Activated CD8-positive, alpha-beta T cell treated with anti-CD3 and anti-CD28 coated beads, Interleukin-2, amount 10 ng/mL, durations not matched to agents 7 days and 5 days (primary cell): ENCODE measurements at places on chromosomes 12 and 14. TPM values are rescaled to one million over a fixed set of nuclear protein-coding genes. Genes with fewer than 3 reads are reported as not detected.

Gene CLEC4C
- not detected for total RNA-seq

DNA sequence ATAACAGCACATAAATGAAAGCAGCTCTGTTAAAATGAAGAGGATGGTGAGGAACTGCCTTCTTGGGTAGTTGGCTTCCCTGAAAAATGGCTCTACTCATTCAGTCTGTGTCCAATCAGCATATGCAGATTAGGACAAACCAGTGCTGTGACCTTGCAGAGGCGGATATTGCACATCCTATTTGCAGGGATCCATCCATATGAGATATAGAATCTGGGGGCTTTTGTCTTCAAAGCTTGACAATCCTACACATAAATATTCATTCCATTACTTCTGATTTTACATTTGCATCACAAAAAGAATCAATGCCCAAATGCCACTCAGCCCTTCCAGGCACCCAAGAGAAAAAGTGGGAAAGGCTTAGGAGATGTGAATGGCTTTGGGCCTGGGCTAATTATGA, 383.7 kb downstream of the EMP1 start:
- no peaks in the 10 kb centered on the region for H3K36me3 ChIP-seq
- no peaks in the 10 kb centered on the region for H3K4me1 ChIP-seq
- DNase-seq, result no peak
- no peak overlapping the region for H3K4me3 ChIP-seq

Gene TRIAP1
- 36.2 TPM for total RNA-seq

DNA sequence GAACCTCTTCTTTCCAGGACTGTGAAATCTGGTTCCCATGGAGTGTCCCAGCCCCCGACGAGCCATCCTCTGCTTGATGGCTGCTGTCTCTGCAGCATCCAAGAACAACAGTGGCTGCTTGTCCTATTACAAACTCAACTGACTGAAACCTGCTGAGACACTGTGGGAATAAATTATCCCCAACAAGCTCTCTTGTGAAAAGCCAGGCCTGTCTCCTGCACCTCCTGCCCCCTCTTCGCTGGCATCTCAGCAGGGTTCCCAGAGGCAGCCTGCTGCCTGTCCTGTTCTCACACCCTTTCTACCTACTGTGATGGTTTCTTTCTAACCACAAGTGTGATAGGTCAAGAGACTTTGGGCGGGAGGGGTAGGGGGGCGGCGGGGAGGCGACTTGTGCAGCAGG, 180.2 kb downstream of the TSPAN9 start:
- H3K4me3 ChIP-seq, result no peak overlapping the region
- no peaks in the 10 kb centered on the region for H3K27me3 ChIP-seq
- no peak for DNase-seq
- no peak overlapping the region for H3K27ac ChIP-seq
- H3K36me3 ChIP-seq, result no peaks in the 10 kb centered on the region

DNA sequence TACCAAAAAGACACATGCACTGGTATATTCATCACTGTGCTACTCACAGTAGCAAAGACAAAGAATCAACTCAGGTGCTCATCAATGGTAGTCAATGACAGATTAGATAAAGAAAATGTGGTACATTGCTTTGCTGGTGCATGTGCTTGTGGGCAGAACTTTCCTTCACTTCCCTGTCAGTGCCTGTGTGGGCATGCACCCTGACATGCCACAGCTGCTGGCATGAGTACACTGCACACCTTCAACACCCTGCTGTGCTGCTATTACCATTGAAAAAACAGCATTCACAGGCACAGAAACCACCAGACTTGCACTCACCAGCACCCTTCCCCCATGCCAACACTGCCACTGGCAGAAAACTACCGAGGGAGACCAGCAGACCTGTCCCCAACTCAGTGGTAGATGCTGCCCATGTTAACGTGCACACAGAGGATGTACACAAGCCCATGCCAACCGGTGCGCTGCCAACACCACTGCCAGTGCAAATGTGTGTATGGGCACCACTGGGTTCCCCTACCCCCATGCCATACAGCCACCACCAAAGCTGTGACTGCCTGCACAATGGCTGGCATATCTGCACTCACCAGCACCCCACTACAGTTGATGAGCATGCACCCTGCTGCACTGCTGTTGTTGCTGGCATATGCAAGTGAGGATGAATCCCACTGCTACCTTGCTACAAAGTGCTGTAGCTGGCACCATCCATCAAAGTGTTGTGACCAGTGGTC, 57.4 kb downstream of the APOBEC1 start:
- peaks cover 21% of the 10 kb centered on the region for H3K4me1 ChIP-seq
- H3K27ac ChIP-seq, result no peak overlapping the region
- no peak overlapping the region for H3K4me3 ChIP-seq
- no peak for DNase-seq
- peaks cover 18% of the 10 kb centered on the region for H3K27me3 ChIP-seq

- DNase-seq, result no peak
- no peak overlapping the region for H3K4me3 ChIP-seq
- H3K27ac ChIP-seq, result no peak overlapping the region
- H3K4me1 ChIP-seq, result no peaks in the 10 kb centered on the region
- no peaks in the 10 kb centered on the region for H3K36me3 ChIP-seq
These were observed 115.4 kb upstream of the VRK1 start for GRCh38 chr14:96681829-96682228.

Gene HOTAIR
- not detected for total RNA-seq

DNA sequence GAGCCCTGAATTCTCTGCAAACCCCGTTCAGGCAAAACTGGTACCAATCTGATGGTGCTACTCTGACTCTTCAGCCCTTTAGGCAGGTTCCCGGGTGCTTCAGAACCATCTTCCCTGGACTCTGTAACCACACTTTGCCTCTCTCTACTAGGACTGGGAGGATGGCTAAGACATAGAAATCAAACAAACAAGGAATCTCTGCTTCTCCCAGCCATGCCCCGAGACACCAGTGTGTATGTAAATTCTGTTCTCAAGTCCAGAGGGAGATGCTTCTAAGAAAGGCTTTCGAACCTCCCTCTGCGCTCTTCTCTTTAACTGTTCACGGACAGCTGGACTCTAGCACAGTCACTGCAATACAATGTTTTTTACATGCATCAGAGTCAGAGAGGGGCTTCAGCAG, 1.9 kb upstream of the KCNK10 start:
- H3K27ac ChIP-seq, result no peak overlapping the region
- no peaks in the 10 kb centered on the region for H3K36me3 ChIP-seq
- no peak for DNase-seq
- peaks cover 8% of the 10 kb centered on the region for H3K4me1 ChIP-seq
- H3K4me3 ChIP-seq, result no peak overlapping the region

DNA sequence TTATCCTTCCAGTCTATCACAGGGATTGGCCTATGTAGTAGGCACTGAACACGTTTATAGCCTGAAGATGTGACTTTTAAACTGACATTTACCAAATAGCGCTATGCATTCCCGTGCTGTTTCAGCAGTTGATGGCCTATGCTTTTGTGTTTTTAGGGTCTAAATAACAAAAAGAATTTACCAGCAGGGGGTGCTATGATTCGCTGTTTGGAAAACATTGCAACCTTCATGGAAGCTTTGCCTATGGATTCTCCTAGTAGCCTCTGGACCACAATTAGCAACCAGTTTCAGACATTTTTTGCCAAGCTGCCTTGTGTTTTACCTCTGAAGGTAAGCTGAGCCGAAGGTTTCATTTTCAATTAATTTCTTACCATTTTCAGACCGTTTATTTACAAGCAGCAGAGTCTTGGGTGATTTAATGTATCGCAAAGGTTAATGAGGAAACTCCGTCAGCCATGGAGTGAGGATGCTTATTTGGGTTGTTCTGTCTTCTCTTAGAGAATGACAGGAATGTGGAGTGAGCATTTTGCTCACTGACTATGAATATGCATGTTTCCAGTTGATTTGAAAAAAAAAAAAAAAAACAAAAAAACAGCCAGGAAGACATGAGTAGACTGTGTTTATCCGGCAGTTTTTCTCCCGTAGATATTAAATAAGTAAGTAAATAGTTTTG, 133.1 kb downstream of the PRIMA1 start:
- H3K4me1 ChIP-seq, result no peaks in the 10 kb centered on the region
- H3K4me3 ChIP-seq, result no peak overlapping the region
- peaks cover 9% of the 10 kb centered on the region for H3K27me3 ChIP-seq
- no peak overlapping the region for H3K27ac ChIP-seq
